ENCODE measurements at places on chromosomes 7 and 10.

DNA sequence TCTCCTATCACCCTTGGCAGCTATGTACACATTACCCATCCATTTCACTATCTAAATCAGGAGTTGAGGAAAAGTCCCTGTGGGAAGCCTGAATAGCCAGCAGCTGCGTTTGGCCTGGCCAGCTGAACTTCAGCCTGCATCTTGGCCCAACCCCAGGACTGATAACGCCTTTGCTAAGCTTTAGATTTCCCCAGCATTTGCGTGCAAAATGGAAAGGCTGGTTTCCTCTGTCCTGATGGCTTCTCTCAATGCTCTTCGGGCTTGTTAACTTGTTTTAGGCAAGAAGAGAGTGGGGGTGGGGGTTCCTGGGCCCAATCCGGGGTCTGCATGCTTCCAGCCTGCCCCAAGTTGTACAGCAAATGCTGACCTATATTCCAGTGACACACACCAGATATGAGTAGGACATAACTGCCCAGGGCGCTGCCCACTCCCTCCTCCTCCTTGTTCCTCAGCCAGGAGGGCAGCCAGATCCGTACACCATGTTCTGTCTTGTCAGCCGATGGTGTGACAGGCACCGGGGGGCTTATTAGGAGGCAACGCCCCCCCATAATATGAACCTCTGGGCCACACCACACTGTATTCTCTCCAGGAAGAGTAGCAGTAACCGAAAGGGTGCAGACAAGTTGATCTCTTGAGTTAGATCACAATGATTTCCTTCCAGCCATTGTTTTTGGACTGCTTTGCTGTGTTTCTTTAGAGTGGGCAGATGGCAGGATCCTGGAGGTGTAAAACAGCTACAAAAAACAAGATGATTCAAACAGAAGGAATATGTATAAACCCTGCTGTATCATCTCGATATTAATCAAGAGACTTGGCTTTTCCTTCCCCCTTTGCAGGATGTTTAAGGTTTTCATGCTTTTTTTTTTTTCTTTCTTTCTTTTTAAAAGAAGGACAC is 339.0 kb downstream of the RNLS start:
- H3K4me1 ChIP-seq, result no peaks in the 10 kb centered on the region
- no peak for DNase-seq
- H3K27ac ChIP-seq, result no peak overlapping the region
- H3K27me3 ChIP-seq, result peaks cover 6% of the 10 kb centered on the region

DNA sequence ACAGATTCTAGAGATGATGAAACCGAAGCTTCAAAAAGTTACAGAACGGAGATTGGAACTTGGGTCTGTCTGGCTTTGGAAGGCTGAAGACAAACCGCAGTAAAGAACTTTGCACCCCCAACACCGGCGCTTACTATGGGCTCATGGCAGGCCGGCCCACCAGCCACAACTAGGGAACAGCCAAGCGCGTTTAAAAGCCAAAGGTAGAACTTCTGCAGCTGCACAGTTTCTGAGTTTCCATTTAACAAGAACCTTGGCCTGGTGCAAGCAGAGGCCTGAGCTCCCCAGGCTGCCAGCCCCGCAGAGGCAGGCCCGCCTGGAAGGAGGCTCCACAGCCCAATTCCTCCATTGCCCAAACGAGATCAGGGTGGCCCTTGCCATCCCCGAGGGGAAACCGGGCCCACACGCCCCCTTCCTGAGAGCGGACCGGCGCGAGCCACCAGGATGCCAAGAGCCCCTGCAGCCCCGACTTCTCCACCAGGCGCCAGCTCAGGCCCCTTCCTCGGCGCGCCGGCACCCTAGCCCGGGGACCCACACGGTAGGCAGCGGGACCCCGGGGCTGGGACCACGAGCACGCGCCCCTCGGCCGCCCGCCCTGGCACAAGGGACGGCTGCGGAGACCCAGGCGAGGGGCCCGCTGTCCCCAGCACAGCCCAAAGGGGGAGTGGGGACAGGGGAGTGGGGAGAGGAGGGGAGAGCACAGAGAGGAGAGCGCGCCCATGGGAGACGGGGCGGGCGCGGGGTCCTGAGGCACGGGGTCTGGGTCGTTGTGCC is 566 bp downstream of the MAD1L1 start:
- peak; percentile 31 for DNase-seq
- H3K27ac ChIP-seq, result peak overlapping the region; percentile 89
- H3K4me1 ChIP-seq, result peaks cover 4% of the 10 kb centered on the region
- peaks cover 40% of the 10 kb centered on the region for H3K36me3 ChIP-seq
- no peaks in the 10 kb centered on the region for H3K27me3 ChIP-seq

- no peaks in the 10 kb centered on the region for H3K27me3 ChIP-seq
- H3K4me3 ChIP-seq, result no peak overlapping the region
- H3K4me1 ChIP-seq, result no peaks in the 10 kb centered on the region
These were observed 22.2 kb downstream of the MMS19 start for GRCh38 chr10:97475936-97476594.

GRCh38 chr7:5457245-5457735 is 33.7 kb upstream of the TNRC18 start:
- H3K36me3 ChIP-seq, result no peaks in the 10 kb centered on the region
- H3K27me3 ChIP-seq, result no peaks in the 10 kb centered on the region
- peaks cover 8% of the 10 kb centered on the region for H3K4me1 ChIP-seq
- no peak overlapping the region for H3K4me3 ChIP-seq

DNA sequence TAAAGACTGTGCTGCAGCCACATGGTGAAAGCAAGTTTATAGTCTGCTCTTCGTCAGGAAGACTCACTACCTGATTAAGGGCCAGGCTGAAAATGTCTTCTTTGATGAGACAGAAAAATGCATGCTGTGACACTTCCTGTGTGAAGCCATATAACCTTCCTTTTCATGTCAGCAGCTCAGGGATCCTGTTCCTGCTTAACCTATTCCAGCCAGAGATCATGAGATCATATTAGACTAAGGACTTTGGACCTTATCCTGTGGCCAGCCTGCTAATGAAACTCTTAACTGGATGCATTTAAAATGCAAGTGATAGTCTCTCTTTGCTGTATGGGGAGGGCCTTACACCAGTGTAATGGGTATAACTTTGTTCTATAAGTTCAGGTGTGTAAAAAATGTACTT is 165.2 kb downstream of the PTEN start:
- H3K27me3 ChIP-seq, result no peaks in the 10 kb centered on the region
- H3K4me3 ChIP-seq, result no peak overlapping the region
- H3K4me1 ChIP-seq, result no peaks in the 10 kb centered on the region
- no peaks in the 10 kb centered on the region for H3K36me3 ChIP-seq
- DNase-seq, result peak; percentile 17

DNA sequence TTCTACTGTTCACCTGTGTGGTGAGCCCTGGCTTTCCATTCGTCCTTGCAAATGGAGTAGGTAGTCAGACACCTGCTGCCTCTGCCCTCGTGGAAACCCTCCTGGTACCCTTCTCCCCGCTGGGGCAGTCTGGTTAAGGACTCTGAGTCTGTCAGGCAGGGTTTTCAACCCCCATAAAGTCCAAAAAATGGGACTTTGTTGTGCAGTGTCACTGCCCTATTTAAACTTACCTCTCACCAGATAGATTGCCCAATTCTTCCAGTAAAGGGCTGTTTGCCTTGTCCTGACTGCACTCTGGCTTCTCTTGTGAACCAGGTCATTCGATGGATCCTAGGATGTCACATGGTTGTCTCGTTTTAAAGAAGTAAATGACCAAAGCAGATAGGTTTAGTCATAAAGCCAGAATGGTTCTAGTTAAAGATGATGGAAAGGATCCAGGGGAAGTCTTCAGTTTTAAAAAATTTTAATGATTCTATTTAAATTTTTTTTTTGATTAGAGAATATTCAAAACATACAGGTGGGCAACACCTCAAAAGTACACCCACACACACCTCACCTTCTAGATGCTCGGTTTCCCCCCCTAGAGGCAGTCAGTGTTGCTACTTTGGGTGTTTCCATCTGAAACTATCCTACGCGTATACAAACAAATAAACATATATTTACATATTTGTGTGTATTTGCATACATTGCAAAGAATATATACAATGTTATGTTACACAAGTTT is 22.0 kb downstream of the TMEM176B start:
- H3K27me3 ChIP-seq, result no peaks in the 10 kb centered on the region
- no peak overlapping the region for H3K4me3 ChIP-seq
- H3K36me3 ChIP-seq, result no peaks in the 10 kb centered on the region
- DNase-seq, result no peak
- H3K27ac ChIP-seq, result no peak overlapping the region
- H3K4me1 ChIP-seq, result peaks cover 10% of the 10 kb centered on the region

- no peak overlapping the region for H3K4me3 ChIP-seq
- H3K27ac ChIP-seq, result no peak overlapping the region
- no peaks in the 10 kb centered on the region for H3K4me1 ChIP-seq
- H3K36me3 ChIP-seq, result no peaks in the 10 kb centered on the region
- H3K27me3 ChIP-seq, result no peaks in the 10 kb centered on the region
These were observed 121.4 kb upstream of the CHST15 start for GRCh38 chr10:124214610-124215375.

- H3K4me1 ChIP-seq, result no peaks in the 10 kb centered on the region
- no peaks in the 10 kb centered on the region for H3K27me3 ChIP-seq
- H3K36me3 ChIP-seq, result no peaks in the 10 kb centered on the region
- H3K4me3 ChIP-seq, result no peak overlapping the region
- DNase-seq, result no peak
These were observed 155.2 kb upstream of the GNAI1 start for GRCh38 chr7:79979437-79979836.

DNA sequence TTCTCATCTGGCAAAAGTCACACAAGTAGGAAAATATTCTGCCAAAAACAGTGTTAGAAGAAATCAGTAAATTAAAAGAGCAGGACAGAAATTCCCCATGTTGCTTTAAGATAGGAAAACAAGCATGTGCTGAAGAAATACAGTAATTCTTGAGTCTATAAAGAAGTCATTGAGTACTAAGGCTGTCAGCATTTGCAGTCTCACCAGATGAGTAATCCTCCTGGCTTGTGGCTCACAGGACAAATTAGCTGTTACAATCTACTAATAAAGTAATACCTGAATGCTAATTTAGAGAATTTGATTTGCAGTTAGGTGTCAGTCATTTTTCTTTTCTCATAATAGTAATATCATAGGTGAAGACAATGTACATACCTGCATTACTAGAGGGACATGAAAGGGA is 1158.9 kb upstream of the CELF2 start:
- H3K36me3 ChIP-seq, result no peaks in the 10 kb centered on the region
- DNase-seq, result no peak
- no peak overlapping the region for H3K4me3 ChIP-seq
- H3K27me3 ChIP-seq, result no peaks in the 10 kb centered on the region
- no peaks in the 10 kb centered on the region for H3K4me1 ChIP-seq

GRCh38 chr10:71124921-71125748 is 87.2 kb upstream of the UNC5B start:
- H3K27me3 ChIP-seq, result no peaks in the 10 kb centered on the region
- H3K36me3 ChIP-seq, result no peaks in the 10 kb centered on the region
- H3K4me1 ChIP-seq, result peaks cover 14% of the 10 kb centered on the region
- no peak overlapping the region for H3K27ac ChIP-seq

- H3K27me3 ChIP-seq, result no peaks in the 10 kb centered on the region
- H3K4me3 ChIP-seq, result no peak overlapping the region
- H3K4me1 ChIP-seq, result no peaks in the 10 kb centered on the region
These were observed 134.4 kb upstream of the LYZL2 start for GRCh38 chr10:30763918-30764317.

DNA sequence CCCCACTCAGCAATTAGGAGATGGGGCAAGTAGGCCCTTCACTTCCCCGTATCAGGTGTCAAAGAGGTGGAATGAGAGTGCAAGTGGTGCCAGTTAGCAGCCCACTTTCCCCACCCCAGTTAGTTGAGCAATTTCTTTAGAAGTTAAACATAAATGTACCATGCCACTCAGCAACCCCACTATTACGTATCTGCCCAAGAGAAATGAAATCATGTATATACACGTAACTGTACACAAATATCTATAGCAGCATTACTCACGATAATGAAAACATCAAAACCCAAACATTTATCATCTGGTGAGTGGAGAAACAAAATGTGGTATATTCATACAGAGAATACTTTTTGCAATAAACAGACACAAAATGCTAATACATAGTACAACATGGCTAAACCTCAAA is 50.4 kb downstream of the IMMP2L start:
- H3K27me3 ChIP-seq, result no peaks in the 10 kb centered on the region
- DNase-seq, result no peak
- no peaks in the 10 kb centered on the region for H3K4me1 ChIP-seq
- no peak overlapping the region for H3K27ac ChIP-seq

- H3K27me3 ChIP-seq, result peaks cover 33% of the 10 kb centered on the region
- no peak overlapping the region for H3K27ac ChIP-seq
- H3K36me3 ChIP-seq, result no peaks in the 10 kb centered on the region
- H3K4me3 ChIP-seq, result no peak overlapping the region
These were observed 327.3 kb downstream of the HTR7 start for GRCh38 chr10:90530521-90530920.

GRCh38 chr7:71442492-71443190 is 310.7 kb downstream of the GALNT17 start:
- H3K27me3 ChIP-seq, result no peaks in the 10 kb centered on the region
- no peaks in the 10 kb centered on the region for H3K36me3 ChIP-seq
- no peak overlapping the region for H3K4me3 ChIP-seq
- no peaks in the 10 kb centered on the region for H3K4me1 ChIP-seq
- DNase-seq, result no peak

GRCh38 chr10:5970527-5970926 is 6.8 kb downstream of the IL15RA start:
- H3K36me3 ChIP-seq, result no peaks in the 10 kb centered on the region
- H3K27ac ChIP-seq, result no peak overlapping the region
- H3K4me1 ChIP-seq, result no peaks in the 10 kb centered on the region

GRCh38 chr7:80540836-80541235 is 29.0 kb upstream of the GNAT3 start:
- H3K27ac ChIP-seq, result no peak overlapping the region
- H3K27me3 ChIP-seq, result no peaks in the 10 kb centered on the region
- DNase-seq, result no peak
- H3K4me1 ChIP-seq, result no peaks in the 10 kb centered on the region
- no peaks in the 10 kb centered on the region for H3K36me3 ChIP-seq
- H3K4me3 ChIP-seq, result no peak overlapping the region

DNA sequence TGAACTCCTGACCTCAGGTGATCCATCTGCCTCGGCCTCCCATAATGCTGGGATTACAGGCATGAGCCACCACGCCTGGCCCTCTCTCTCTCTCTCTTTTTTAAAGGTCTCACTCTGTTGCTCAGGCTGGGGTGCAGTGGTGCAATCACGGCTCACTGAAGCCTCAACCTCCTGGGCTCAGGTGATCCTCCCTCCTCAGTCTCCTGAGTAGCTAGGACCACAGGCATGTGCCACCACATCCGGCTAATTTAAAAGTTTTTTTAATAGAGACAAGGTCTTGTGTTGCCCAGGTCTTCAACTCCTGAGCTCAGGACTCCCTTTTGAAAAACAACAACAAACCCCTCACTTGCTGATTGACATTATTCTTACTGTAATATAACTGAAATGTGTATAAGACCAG is 11.6 kb downstream of the PALD1 start:
- H3K36me3 ChIP-seq, result no peaks in the 10 kb centered on the region
- no peak overlapping the region for H3K27ac ChIP-seq
- no peak for DNase-seq
- H3K27me3 ChIP-seq, result no peaks in the 10 kb centered on the region
- H3K4me3 ChIP-seq, result no peak overlapping the region

DNA sequence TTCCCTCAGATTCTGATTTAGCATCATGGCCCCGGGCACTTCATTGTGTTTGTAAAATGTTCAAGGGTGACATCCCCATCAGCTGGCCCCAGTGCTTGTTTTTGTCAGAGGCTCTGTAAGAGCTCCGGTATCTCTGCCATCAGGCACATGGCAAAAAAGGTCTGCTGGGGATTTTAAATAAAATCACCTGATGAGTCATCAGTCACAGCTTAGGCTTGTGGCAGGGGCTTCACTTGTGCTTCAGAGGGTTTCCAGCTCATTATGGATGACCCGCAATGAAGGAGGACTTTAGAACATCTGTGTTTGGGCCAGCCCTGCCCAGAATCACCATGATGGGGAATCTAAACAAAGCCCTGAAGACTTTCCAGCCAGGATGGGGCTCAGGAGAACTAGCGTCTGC is 259.9 kb downstream of the ZEB1 start:
- H3K4me3 ChIP-seq, result no peak overlapping the region
- H3K36me3 ChIP-seq, result no peaks in the 10 kb centered on the region
- no peaks in the 10 kb centered on the region for H3K4me1 ChIP-seq
- no peak for DNase-seq
- H3K27me3 ChIP-seq, result no peaks in the 10 kb centered on the region
